Right cardiac atrium (tissue), 5 donors: ENCODE measurements at places on chromosomes 11 and 22. TPM values are rescaled to one million over a fixed set of nuclear protein-coding genes. Genes with fewer than 3 reads are reported as not detected.
A peak's percentile ranks its signal among the peaks of the same experiment; 100 is the strongest.

OMP gene
- not detected for total RNA-seq

TMEM191B gene
- total RNA-seq, result 0.68 TPM

MPZL2 gene
- total RNA-seq, result 9.2 TPM

TUB gene
- total RNA-seq, result 31.2 TPM

H19 gene
- total RNA-seq, result 380 TPM

KCNJ11 gene
- 27.9 TPM for total RNA-seq

GAS2L1 gene
- 17.1 TPM for total RNA-seq

SIDT2 gene
- total RNA-seq, result 39.1 TPM

TRPC6 gene
- 0.20 TPM for total RNA-seq

FAM180B gene
- total RNA-seq, result 0.32 TPM

ACR gene
- total RNA-seq, result 0.38 TPM

APOBEC3H gene
- total RNA-seq, result 0.57 TPM

IL10RA gene
- total RNA-seq, result 8.3 TPM

DNA sequence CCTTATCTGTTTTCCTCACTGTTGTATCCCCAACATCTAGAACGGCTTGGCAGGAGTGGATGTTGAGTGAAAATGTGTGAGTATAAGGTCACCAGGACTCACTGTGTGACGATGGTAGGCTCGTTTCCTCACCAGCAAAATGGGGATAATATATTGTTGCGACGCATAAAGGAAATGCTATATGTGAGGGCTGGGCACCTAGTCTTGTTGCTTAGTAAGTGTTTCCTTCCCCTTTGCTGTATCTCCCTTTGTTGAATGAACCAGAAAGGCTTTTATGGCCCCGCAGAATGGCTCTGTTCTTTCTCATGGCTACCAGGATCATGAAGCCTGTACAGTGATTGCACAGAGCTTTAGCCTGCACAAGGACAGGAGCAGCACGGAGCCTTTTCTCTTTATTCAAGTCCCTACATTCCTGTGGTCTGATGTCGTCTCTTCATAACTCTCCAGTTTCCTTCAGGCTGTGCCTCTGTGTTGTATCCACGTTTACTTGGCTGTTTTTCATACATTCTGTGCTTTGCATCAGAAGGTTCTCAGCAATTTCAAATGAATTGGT is 5.4 kb downstream of the TNRC6B start:
- no peak for DNase-seq

DNA sequence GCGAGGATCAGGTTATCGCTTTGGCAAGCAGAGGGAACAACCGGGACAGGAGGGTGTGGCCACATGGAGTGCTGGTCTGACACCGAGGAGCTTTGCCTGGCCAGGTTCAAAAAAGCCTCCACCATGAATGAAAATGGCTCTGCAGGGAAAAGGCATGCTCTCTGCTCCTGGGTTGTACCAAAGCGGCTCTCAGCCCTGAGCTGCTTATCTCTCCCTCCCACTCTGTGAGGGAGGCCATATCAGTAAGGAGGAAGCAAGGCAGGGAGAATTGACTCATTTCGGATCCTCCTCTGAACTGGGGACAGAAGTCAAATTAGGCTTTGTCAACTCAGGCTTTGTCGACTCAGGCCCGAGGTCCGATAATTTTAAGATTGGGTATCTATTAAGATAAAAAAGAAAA is 82.9 kb upstream of the CRTAM start:
- no peak for DNase-seq

DNA sequence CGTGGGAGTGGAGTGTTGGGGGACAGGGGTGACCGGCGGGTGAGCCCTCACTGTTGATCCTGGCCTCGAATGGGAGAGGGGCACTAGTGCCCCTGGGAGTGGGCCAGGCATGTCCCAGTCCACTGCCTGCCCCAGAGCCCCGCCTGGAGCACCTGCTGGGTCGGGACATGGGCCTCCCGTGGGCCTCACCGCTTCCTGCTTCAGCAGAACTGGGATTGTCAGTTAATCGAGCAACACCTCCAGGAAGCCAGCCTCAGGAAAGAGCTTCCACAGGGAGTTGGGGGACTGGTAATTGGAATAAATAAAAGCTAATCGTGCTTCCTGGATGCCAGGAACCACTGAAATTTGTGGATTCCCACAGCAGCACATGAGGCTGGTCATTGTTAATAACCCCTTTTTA is 43.8 kb downstream of the PARVB start:
- no peak for DNase-seq

DNA sequence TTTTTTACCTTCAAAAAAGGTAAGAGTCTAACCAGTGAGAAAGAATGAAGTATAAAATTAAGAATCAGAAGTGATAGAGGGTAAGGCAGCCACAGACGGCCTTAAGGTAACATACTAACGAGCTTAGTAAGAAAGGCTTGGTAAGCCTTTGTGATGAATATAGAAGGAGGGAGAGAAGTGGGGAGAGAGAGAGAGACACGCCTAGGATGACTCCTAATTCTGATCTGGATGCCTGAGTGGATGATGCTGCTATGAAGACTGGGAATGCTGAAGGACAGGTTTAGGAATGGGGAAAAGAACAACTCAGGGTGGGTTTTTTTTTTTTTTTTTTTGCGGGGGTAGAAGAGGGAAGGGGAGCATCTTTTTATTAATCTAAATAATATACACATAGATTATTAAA is 4.8 kb downstream of the FBXO3 start:
- no peak for DNase-seq

DNA sequence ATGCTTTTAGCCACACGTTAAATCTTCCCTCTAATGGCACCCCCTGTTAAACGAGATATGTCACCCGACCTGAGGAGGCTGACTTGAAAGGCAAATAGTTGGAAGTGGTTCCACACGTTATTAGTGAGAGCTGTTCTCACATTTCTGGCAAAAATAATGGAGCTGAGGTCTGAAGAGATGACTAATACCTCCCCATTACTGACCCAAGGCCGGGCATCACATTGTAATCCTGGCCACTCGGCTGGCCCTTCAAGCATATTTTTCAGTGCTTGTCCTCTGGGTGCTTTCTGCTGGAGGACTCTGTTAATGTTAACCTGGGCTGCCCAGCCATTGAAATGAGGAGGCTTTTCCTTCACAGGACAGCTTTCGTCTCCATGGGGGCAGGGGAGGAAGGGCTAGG is 260.0 kb upstream of the CADM1 start:
- no peak for DNase-seq

- no peak for DNase-seq
Measured at GRCh38 chr11:116644201-116644940, 128.4 kb downstream of the BUD13 start.

- no peak for DNase-seq
Measured at GRCh38 chr22:22825213-22825593, 62.4 kb upstream of the IGLL5 start.

GRCh38 chr22:41001722-41002122 is 50.5 kb downstream of the RBX1 start:
- DNase-seq, result no peak

DNA sequence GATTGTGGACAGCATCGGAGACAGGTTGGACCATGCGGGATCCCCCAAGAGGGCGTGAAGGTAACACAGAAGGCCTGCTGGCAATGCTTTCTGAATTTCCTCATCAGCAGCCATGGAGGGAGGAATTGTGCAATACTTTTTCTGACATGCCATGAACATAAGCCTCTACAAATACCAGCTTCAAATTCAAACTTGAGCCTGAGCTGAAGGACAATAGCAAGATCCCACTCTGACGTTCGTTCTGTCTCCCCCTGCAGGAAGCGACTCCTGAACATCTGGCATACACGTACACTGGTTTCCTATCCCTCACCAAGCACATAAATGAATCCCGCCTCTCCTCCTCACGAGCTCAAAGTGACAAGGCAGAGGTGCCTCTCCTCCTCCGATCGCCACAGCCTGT is 312.2 kb downstream of the BRD1 start:
- DNase-seq, result no peak

DNA sequence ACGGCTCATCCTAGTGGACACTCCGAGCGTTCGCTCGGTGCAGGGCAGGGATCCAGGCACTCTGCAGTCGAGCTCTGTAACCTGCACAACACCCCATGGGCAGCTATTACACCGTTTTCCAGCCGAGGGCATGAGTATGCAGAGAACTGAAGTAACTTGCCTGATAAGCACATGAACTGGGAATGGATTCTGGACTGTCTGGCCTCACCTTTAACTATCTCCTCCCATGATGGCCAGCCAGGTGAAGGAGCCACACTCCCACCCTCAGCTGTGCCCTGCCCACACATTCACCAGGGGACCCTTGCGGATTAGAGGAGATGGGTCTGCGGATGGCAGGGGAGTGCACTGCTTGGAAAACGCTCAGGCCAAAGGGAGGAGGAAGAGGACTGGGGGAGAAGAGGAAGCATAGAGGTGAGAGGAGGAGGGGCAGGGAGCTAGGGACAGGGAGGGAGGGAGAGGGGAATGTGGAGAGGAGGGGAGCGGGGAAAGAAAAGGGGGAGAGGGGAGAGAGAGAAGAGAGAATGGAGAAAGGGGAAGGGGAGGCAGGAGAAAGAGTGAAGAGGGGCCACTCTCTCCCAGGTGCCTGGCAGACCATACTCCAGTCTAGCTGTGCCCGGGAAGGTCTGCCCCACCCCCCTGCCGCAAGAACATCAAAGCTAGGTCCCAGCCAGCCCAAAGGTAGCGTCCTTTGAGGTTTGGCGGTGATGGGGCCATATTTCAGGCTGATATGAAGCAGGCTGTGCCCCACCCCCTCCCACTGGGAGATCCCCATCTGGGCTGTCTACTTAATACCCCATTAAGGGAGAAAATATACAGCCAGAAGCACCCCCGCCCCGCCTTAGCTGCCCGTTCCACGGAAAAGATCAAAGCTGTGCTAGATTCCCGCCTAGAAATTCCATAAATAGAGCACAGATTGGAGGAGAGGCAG is 33.2 kb upstream of the TCF20 start:
- no peak for DNase-seq

DNA sequence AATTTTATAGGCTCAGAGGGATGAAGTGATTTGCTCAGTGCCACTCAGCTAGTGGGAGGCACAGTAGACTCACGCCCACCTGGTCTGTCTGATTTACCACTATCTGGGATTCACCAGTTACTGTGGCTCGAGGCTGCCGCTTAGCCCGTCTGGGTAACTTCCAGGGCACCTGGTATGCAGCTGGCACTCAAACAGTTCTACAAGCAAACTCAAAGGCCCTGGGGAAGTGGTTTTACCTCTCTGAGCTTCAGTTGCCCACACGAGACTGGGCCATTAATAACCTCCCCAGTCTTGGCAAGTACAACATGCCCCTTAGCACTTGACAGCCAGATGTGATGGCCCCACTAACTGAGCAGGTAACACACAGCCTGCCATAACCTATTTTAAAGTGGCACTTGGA is 2.6 kb downstream of the GDPD5 start:
- DNase-seq, result no peak

- DNase-seq, result no peak
Measured at GRCh38 chr22:43883012-43883661, 8.7 kb downstream of the PNPLA5 start.

DNA sequence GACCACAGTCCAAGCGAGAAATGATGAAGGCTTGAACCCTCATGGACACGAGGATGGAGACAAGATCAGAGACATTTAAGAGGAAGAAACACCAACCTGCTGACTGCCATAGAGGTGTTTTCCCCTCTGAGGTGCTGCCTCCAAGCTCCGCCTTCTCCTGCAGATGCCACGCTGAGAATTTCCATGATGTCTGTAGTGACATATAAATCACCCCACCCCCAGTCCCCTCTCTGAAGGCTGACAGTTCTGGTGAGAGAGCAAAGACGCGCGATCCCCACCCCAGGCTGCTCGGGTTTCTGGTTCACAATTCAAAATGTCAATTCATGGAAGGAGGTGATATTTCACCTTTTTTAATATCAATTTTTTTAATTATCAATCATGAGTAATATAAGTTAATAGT is 28.2 kb downstream of the LRRC32 start:
- DNase-seq, result no peak

DNA sequence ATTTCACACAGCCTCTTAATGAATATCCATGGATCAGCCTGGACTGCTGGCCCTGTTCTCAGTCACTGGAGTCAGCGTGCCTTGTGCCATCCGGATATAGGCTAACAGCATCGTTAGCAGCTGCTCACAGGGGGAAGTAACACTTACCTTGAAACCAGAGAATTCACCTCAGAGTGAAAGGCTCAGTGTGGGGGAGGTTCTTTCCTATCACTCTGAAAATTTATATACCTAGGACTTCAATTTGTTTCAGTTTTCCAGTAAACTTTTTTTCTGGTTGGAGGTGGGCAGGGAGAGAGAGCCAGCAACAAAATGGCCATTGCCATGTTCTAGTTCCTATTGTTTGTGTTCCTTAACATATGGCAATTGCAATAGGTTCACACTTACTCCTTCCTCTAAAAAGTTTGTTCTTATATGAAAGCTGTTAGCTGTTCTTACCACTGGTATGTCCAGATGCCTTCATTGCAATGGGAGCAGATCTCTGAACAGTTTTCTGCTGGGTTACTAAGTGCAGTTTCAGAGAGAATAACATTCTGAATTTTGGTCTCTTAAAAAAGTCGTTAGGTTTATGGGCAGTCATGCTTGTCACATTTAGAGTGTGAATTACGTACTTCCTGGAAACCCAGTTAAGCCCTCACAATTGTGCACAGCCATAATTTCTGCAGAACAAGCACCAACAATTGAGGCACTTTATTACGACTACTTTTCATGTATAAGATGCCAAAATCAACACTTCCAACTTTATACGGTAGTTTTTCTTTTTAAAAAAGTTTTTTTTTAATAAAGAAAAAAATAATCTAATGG is 247.6 kb downstream of the CADM1 start:
- DNase-seq, result no peak

- peak; percentile 86 for DNase-seq
Measured at GRCh38 chr22:35023692-35024363, 42.1 kb upstream of the ISX start.

DNA sequence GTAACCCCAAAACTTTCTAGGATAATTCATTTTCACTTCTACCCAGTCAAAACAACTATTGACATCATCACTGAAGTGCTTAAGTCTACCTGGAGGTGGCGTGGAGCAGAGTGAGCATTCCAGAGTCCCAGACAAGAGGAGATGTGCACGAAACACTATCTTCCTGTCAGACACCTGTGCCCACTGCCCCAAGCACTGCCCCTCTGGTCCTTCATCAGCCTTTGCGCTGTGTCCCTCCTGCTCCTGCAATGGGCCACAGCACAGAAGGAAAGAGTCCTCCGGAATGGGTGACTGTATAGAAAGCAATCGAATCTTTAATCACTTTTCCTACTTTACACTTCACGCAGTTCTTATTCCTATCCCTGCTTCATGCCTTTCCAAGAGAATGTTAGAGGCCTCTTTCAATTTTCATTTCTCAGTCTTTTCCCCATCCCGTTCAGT is 512 bp upstream of the GRIA4 start:
- DNase-seq, result no peak

- no peak for DNase-seq
Measured at GRCh38 chr11:85385547-85385946, 241.6 kb downstream of the DLG2 start.

- DNase-seq, result no peak
Measured at GRCh38 chr11:71562120-71562519, 3.2 kb upstream of the KRTAP5-10 start.

GRCh38 chr22:28241656-28242290 is 322.7 kb upstream of the PITPNB start:
- no peak for DNase-seq

DNA sequence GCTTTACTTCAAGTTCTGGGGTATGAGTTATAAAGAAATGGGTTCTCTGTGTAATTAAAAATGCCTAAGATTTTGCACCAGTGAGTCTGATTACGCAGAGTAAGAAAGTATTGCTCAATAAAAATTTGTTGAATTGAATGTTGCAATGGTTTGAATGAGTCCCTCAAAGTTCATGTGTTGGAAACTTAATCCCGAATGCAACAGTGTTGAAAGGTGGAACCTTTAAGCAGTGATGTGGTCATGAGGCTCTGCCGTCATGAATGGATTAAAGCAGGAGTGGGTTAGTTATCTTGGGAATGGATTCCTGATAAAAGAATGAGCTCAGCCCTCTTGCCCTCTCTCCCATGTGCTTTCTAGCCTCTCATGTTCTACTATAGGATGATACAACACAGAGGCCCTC is 52.6 kb upstream of the SESN3 start:
- no peak for DNase-seq
